ENCODE measurements at places on chromosomes 4 and X.
A peak's percentile ranks its signal among the peaks of the same experiment; 100 is the strongest.

GRCh38 chr4:82553020-82553419, 8.8 kb downstream of the TMEM150C start:
- no peak for DNase-seq

- DNase-seq: no peak
These were observed 35.0 kb downstream of the DCX start for GRCh38 chrX:111376897-111377578.

DNA sequence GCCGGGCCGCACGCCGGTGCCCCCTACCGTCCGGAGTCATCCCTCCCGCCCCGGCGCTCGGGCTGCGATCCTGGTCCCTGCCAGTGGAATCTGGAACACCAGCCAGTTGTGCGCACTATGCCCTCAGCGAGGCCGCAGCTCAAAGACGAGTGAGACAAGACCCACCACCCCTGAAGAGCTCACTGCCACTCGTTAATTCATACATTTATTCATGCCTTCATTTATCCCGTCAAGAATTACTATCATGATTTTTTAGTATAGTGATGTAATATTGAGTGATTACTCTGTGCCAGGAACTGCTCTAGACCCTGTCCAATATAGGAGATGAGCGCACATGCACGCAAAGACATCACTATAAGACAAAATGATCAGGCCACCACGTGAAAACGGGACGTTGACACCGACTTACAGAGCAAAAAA, 247 bp upstream of the PPA2 start:
- peak; percentile 81 for DNase-seq

DNA sequence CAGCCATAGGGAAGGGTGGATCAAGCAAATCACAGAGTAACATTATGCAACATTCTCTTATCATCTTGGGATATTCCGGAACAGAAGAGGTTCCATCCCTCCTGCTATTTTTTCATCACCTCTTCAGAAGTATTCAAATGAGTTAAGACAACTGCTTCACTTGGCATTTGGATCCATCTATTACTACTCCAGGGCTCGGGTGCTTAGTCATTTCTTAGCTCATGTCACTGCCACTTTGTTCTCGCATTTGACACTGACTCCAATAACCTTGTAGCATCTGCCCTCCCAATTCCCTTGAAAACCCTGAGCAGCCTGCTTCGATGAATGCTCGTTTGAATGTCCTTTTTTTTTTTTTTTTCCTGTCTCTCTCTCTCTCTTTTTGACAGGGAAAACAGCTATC, 114.9 kb downstream of the PPARGC1A start:
- no peak for DNase-seq

DNA sequence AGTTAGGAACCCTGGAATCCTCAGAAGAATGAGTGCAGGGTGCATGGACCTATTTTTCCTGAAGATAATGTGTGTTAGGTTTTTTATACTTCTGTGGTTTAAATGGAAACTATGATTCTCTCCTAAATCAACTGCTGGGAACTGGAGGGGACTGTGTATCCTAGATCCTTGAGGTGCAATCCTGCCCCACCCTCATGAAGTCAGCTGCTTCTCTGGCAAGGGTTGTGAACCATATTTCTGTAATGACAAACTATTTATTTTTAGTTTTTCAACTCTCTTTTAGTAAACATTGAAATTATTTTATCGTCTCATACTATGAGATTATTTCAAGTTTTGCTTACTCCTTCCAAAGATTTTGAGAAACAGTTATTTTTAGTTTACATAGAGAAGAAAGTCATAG, 25.8 kb upstream of the VEGFC start:
- no peak for DNase-seq

GRCh38 chr4:185016946-185017758, 1.1 kb upstream of the HELT start:
- DNase-seq: no peak

GRCh38 chr4:121938282-121939092, 13.4 kb downstream of the TRPC3 start:
- DNase-seq: no peak

- no peak for DNase-seq
These were observed 175.7 kb upstream of the BCOR start for GRCh38 chrX:40273356-40274050.

DNA sequence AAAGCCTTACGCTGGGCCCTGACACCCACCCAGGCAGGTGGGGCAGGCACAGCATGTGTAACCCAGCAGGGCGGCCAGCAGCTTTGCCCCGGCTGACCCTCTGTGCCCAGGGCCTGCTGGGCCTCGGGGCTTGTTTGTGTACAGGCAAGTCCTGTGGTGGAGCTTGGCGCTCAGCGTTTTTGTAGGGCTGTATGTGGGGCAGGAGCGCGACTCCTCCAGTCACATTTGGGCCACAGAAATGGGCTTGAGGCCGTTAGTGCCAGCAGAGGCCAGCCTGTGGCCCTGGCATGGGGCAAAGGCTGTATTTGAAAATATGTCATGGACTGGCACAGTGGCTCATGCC, 14.7 kb upstream of the HGFAC start:
- DNase-seq: no peak

DNA sequence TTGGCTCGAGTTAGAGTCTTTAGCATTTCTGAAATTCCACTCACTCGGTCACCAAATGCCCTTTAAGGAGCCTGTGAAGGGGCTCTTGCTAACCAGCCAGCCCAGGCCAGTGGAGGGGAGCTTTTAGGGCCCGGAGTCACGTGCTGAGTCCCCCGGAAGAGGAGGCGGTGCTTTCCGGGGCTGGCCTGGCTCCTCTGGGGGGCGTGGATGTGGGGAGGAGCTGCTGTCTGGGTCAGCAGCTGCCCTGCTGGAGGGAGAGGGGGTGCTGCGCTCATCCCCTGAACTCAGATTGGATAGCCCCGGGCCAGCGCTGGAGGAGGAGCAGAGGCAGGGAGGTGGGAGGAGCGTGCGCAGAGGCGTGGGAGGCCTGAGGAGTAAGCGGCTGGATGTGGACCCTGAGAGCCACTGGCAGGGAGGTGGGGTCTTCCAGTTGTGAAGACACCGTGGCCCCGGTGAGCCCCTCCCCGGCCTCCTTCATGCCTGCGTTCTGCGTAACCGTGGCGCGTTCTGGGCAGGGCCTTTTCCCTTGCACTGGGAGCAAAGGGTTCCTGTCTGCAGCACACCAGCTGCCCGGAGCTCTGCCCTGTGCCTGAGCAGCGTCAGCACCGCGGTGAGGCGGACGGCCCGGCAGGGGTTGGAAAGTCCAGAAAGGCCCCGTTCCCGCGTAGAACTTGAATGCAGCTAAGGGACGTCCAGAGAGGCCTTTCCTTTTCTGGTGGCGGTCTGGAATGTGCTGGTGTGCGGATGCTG, 19.7 kb downstream of the MAEA start:
- peak; percentile 49 for DNase-seq

- no peak for DNase-seq
These were observed 6.2 kb downstream of the ZNF275 start for GRCh38 chrX:153340111-153340510.

DNA sequence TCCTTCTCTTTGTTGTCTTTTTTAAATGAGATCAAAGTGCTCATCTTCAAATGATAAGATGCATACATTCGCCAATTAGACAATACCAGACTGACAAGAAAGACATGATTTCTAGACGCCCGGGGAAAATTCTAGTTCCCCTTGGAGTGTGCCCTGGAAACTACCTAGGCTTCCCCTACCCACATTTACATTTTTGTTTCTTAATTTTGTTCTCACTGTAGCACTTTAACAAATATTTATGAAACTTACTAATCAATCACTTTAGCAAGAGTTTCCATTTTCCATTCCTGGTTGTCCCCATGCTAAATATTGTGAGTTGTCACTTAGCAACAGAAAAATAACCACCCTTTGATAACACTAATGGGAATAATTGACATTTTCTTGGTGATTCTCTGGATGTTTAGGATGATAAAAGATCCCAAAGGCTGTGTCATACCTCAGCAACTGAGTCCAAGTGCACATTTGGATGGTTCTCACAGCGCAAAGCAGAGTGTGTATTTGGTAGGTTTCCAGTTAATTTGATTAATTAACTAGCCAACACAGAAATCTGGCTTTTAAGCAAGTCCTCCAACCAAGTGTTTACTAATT, 69.6 kb downstream of the FGFBP1 start:
- DNase-seq: no peak

DNA sequence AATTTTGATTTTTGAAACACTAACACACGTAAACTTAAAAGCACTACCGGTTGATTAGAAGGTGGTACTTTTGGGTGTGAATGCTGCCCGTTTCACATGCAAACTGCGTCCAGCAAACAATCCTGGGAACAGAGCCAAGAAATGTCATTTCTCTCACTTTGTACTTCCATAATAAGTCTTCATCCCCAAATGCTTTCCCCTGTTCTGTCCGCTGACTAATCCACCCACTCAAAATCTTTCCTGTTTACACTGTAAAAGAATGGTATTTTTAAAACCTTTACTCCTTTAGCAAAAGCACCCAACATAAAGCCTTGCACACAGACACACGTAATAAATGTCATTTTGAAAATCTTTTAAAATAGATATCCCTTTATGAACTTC, 39.1 kb upstream of the PDLIM5 start:
- DNase-seq: no peak

GRCh38 chrX:71955530-71956120, 45.0 kb downstream of the NHSL2 start:
- DNase-seq: no peak

- no peak for DNase-seq
These were observed 69.6 kb upstream of the CXorf66 start for GRCh38 chrX:140034916-140035315.

DNA sequence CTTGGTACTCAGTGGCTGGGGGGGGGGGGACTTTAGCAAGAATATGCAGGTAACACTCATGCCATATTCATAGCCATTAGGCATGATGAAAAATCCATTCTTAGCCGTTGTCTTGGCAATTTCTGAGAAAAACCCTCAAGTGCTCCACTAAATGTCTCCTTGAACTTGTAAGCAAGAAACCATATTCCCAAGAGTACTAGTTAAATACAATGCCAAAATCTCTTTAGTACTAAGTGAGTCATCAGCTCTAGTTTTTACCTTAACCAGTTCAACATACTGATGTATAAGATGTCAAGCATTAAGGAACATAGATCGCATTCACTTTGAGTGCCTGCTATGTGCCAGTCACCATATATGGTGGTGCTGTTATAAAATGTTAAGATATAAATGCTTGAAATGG, 27.5 kb downstream of the UBE2D3 start:
- no peak for DNase-seq

DNA sequence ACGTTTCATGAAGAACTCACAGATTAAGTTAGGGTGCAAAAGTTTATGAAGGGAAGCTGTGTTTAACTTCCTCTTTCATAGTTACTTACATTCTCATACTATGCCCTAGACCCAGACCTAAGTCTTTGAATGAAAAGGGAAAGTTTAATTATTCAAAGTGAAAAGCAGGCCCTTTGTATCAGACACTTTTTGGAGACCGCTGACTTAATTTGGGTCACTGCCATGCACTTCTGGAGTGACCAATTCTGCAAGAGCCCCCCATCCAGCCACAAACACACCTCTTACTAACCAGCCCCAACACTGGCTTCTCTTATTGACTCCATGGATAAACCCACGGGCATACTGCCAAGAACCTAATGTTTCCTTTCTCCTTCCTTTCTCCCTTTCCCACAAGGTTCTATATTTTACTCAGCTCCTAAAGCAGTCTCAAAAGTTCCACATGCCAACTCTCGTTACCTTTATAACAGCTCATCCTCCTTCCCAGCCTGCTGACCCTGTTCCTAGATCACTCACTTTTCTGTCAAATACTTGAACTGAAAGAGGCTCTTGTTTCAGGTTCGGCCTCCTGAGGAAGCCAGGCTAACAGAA, 34.5 kb downstream of the ABCE1 start:
- no peak for DNase-seq

DNA sequence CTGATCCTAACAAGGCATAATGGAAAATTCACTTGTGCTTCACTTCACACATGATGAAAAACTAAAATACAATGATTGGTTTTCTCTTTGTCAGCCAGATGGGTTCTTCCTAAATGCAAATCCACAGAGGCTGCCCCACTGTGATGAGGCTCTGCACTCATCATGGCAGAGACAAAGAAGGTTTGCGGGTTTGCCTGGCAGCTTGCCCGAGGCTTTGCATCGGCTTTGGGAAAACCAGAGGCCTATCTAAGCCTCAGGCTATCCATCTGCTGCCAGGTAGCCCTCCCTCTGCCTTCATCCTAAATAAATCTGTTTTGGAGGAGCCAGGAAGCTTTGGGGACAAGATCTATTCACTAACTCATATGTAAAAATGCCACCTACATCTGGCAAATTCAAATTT, 244.2 kb downstream of the PACRGL start:
- DNase-seq: no peak

DNA sequence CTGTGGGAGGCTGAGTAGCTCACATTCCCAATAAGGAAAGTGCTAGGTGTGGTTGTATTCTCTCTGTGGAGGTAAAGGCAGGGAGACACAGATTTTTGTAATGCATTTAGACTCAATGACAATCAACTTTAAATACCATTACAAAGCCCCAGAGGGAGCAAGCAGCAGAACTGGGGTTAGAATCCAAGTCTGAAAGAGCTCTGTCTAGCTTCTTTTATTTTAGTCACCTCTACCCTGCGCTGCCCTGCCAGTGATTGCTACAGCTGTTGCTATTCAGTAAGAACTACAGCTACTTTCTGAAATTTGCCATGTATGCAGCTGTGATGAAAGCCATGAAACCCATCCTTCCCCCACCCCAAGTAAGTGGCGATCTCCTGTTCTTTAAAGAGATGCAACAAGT, 22.5 kb downstream of the SLC39A8 start:
- DNase-seq: no peak

- DNase-seq: no peak
These were observed 794.8 kb upstream of the LCORL start for GRCh38 chr4:18816228-18816895.

DNA sequence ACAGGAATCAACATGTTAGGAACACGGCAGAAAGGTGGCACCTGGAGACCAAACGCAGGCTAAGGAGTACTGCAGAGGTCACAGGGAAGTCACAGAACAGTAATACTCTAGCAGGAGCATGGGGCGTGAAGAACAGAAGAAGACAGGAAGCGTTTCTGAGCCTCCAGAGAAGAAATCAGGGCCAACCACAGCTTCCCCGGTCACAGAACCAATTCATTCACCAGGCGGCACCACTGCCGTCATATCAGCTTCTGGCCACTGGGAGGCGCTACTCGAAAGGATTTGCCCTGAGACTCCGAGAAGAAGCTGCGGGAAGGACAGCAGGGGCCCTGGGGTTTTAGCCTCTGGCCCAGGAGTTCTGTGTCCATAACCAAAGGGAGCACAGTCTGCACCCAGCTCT, 78.0 kb upstream of the DRD5 start:
- DNase-seq: peak; percentile 63

DNA sequence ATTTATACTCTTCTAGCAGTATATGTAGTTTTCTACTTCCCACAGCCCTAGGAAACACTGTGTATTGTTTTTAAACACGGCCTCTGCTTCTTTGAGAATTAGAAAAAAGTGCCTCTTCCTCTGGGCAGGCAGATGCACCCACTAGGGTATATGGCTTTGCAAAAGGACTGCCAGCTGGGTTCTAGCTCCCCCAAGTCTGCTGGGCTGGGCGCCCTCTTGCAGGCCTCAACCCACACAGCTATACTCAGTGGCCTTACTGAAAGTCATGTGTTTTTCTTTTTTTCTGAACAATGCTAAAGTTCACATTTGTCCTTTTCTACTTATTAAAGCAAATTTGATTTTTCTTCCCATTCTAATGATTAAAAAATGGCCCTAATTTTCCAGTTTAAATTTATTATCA, 35.5 kb upstream of the BMPR1B start:
- no peak for DNase-seq

- DNase-seq: no peak
These were observed 41.4 kb downstream of the ARHGEF9 start for GRCh38 chrX:63743596-63743995.

- DNase-seq: peak; percentile 99
These were observed at the start of gene PPP2R3B for GRCh38 chrX:386768-387575. TSS of gene PPP2R3B (minus strand) at chrX:386907. CDS start at chrX:386691, 216 bp downstream.
